ENCODE measurements at places on chromosomes 4 and X.

- DNase-seq = no peak
Observed at GRCh38 chr4:141417387-141417786, 196.7 kb downstream of the ZNF330 start.

DNA sequence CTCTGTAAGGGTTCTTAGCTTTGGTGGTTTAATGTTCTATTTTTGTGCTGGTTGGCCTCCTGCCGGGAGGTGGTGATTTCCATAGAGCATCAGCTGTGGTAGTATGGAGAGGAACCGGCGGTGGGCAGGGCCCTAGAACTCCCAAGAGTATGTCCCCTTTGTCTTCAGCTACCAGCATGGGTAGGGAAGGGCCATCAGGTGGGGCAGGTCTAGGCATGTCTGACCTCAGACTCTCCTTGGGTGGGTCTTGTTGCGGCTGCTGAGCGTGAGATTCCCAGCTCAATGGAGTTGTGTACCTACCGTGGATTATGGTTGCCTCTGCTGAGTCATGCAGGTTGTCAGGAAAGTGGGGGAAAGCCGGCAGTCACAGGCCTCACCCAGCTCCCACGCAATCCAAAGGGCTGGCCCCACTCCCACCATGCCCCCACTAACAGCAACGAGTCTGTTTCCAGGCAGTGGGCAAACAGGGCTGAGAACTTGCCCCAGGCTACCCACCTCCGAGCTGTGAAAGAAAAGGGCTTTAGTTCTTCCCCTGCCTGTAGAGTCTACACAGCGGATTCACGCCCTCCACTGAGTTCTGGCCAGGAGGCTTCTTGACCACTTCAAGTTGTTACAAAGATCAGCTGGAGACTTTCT lies 235.9 kb downstream of the RPA4 start:
- DNase-seq = no peak

GRCh38 chrX:139156356-139156755 lies 374.2 kb upstream of the F9 start:
- DNase-seq = no peak

- DNase-seq = peak; percentile 63
Observed at GRCh38 chrX:72126048-72126415, 5.7 kb downstream of the RTL5 start.

GRCh38 chr4:77820649-77821561 lies 1.7 kb upstream of the CNOT6L start:
- DNase-seq = peak; percentile 11

- DNase-seq = no peak
Observed at GRCh38 chrX:12906046-12906761, at the start of gene TLR8. Gene TLR8 (plus strand): TSS chrX:12906620. CDS start chrX:12906707, 87 bp downstream.

DNA sequence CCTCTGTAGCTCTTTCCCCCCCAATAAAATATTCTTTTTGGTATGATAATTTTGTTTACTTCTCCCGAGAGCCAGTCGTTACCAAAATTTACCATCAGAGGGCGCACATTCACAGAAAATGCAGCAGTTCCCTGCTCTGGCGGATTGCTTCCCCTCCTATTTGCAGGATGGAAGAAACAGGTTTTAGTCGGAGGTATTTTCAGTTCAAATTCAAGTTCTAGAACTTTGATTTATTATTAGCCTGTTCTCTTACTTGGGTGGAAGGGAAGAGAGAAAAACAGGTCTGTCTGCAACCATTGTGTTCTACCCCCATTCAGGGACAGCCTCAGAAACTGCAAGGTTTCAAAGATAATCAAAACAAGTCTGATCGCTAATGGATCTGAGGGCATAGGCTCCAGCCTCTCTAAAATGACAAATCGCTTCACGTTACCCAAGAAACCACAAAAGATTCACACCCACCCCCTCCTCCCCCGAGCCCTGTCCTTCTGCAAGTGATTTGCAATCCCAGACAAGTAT lies 263.8 kb upstream of the RPS6KA3 start:
- peak; percentile 51 for DNase-seq

- DNase-seq = no peak
Observed at GRCh38 chr4:53646795-53647194, 55.5 kb upstream of the LNX1 start.

GRCh38 chr4:15144249-15144966 lies 142.1 kb downstream of the CPEB2 start:
- peak; percentile 65 for DNase-seq

DNA sequence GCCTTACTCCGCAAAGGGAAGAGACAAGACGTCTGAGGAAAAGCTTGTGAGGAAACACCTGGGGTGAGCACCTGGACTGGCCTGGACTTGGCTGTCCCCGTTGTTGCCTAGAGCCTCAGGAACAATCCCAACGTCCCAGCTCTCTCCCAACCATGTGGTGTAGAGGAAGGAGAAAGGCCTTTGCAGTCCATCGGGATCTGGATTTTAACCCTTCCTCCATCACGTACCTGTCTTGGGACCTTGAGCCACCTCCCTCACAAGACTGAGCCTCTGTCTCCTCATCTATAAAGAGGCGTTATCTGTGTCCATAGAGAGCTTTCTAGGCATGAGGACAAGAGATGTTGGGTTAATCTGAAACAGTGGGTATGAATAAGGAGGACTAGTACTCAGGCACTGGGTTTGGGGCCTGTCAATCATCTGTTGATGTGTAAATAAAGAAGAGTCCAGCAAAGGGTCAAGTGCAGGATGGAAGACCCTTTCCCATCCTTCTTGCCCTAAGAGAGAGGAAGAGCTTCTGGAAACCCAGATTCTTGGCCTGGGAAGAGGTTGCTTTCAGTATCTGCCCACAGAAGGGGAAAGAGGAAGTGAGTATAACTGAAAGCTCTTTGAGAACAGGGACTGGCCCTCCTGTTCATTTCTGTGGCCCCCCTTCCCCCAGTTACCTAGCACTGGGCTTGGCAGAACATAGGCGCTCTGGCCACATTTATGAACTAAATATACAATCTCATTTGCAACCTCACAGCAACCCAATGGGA lies 137.1 kb downstream of the PJA1 start:
- DNase-seq = no peak

DNA sequence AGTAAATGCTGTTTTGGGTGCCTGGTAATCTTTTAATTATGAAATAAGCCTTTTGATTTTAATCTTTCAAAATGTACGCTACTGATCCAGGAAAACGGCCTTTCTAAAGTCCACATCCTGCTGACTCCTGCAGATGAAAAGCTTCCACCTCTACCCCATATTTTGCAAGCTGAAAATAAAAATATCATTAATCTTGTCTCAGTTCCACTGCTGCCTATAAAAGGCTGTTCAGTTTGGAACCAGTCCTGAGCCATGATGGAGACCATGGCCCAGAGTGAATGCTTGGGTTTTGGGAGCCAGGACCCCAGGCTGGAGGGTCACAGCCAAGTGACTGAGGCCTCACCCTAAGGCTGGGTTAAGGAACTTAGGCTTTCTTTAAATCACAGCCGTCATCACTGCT lies 110.8 kb downstream of the AFF1 start:
- no peak for DNase-seq

- no peak for DNase-seq
Observed at GRCh38 chr4:85632981-85633380, 158.0 kb downstream of the ARHGAP24 start.

DNA sequence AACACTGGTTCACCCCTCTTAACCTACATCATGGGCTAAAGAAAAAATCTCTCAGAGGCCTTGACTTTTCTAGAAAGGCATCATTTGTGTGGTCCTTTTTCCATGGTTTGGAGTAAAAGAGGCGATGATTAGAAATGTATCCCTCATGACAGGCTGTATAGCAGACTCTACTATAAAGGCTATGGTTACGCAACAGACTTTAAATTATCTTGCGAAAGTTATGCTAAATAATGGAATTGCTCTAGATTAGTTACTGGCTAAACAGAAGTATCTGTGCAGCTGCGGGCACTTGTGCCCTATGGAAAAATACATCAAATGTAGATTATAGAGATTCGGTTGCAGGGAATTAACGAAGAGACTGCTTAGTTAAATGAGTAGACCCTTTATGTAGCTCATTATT lies 101.6 kb downstream of the TMEM47 start:
- DNase-seq = no peak

GRCh38 chr4:125529071-125529470 lies 214.3 kb downstream of the FAT4 start:
- DNase-seq = no peak

DNA sequence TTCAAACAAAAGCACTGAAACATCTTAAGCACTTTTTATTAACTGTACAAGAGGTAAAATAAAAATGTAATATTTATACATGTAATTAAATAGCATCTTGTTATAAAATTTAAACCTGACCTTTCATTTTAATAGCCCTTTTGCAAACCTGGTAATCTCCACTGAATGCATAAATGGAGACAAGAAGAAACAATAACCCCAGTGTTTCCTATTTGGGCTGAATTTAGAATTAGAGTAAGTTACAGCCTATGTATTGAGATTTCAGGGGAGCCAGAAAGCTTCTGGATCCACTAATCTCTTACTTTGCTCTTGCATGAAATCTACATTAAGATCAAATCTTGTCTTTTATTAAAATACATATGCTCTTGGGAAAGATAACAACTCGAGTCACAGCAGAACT lies 261.8 kb downstream of the ADGRL3 start:
- DNase-seq = no peak

DNA sequence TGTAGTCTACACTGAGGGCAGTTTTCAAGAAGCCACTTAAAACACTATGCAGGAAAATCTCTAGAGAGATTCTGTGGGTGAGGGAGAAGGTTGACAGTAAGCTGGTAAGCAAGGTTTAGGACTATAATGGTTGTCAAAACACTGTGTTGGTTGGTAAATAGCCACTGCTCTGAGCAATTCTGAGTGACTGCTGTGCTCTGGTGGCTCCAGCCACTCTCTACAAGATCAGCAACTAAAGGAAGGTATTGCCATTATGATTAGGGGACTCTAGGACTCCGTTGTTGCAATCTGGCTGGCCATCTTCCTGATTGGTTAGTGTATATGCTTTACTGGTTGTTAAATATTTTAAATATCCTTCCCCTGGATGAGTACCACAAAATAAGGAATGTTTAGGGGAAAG lies 5.5 kb upstream of the FAM47E start:
- no peak for DNase-seq

DNA sequence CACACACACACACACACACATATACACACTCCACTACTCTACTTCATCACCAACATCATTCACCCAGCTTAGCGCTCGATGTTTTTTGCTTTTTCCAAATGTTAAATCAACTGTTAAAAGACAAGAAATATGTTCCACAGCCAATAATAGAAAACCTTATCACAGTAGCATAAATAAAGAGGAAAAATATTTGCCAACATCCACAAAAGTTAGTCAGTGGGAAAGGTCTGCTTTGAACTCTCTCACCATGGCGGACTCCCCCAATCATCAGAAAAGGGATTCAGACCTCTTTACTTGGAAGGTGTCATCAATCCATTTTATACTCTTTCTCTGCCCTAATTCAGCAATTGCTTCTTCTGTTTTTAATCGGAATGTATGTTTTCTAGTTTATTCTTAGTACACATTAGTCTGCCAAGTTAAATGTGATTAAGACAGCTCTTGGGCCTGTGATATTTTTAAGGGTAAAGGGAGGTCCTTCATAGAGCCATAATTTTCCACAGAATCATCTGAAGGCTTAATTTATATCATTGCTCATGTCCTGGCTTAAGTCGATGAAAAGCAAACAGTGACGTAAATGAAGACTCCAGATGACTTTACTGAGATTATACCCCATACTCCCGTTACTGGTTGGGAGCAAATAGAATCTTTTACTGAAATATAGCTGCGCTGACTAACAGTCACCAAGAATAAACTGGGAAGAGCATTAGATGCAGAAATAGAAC lies 29.7 kb upstream of the LGI2 start:
- no peak for DNase-seq

DNA sequence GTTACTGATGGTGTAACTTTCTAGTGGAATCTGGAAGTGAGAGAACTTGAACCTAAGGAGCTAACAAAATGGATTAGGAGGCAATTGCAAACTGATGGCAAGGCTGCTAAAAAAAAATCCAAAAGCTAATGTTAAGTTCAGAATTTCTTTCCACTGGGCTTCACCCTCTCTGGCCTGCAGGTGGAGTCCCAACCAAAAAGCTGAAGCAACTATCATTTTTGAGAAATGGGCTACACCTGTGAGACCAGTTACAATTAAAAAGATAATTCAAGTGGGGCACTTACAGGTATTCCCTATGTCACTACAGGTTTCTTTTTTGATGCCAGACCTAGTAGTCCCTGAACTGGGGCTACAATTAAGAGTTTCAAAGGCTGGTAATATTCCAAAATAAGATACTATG lies 142.1 kb upstream of the FTHL17 start:
- peak; percentile 30 for DNase-seq

DNA sequence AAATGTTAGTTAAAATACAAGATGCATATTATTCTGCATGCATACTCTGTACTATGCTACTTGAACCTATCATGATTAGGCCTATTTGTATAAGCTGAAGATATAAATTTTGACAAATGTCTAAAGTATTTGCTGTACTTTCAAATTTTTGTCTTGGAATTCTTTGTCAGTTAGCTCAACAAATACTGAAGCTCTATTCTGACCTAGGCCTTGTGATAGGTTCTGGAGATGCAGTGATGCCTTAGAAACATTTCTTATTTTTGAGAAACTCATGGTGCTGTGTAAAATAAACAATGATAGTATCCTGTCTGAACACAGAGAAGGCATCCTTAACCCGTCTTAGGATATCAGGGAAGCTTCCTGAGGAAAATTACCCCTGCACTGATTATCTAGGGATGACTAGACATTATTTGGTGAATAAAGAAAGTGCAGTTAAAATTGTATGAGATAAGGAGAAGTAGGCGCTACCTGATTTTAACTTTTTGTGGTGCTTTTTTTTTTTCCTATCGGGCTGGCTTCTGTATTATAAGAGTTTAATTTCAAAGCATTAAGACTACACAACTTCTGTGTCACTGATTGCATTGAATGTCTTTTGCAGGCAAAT lies 43.4 kb downstream of the MOB1B start:
- DNase-seq = no peak

DNA sequence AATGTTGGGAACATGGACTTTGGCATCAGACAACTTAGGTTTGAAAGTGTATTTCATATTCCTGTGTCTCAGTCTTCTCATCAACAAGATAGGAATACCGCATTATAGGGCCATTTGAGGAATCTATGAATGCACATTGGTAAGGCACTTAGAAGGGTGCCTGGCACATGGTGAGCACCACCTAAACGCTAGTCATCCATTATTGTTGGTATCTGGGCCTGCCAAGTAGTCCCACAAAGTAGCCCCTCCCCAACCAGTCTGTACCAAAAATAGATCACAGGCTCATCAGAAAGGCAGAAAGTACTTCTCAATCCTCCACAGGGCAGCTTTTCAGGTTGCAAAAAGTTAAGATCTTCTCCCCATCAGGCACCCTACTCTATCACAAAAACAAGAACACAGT lies 162.3 kb upstream of the KLF3 start:
- no peak for DNase-seq
